GM19239 (cell line): ENCODE measurements at places on chromosomes 11 and 22.

DNA sequence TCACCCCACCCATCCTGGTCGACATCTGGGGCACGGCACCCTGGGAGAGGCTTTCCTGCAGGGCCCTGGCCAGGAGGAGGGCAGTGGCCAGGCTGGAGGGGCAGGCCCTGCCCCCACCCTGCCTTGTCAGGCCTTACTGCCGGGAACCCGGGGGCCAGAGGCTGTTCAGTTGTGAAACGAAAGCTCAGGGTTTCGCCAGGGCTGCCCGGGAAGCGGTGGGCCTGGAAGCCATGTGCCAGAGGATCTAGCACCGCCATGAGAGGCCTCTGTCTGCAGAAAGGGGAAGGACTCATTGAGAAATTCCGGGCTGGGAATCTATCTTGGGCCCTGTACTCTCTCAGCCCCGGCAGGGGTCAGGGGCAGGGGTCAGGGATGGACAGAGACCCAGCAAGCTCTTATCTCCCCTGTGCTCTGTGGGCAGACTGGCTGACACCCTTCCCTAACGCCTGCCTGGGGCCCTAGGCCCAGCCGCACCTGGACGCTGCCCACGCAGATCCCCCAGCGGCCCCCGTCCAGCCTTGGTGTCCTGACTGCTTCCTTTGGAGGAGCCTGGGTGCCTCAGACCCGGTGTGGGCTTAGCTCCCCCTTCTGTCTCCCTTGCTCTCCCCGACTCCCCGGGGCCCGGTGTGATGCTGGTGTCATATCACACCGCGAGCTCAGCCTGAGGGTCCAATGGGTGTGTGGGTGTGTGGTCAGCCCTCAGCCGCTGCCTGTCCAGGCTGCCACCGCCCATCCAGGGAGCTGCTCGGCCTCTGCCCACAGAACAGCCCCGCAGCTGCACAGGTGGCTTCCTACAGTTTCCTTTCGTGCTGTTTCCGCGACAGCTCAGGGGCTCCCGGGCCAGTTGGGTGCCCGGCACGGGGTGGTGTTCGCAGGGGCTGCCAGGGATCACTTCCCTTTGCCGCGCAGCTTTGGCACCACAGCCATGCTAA is 6.5 kb downstream of the PIM3 start:
- no peak for DNase-seq

- DNase-seq, result no peak
Observed at GRCh38 chr11:121670805-121671282, 218.1 kb upstream of the SORL1-AS1 start.

DNA sequence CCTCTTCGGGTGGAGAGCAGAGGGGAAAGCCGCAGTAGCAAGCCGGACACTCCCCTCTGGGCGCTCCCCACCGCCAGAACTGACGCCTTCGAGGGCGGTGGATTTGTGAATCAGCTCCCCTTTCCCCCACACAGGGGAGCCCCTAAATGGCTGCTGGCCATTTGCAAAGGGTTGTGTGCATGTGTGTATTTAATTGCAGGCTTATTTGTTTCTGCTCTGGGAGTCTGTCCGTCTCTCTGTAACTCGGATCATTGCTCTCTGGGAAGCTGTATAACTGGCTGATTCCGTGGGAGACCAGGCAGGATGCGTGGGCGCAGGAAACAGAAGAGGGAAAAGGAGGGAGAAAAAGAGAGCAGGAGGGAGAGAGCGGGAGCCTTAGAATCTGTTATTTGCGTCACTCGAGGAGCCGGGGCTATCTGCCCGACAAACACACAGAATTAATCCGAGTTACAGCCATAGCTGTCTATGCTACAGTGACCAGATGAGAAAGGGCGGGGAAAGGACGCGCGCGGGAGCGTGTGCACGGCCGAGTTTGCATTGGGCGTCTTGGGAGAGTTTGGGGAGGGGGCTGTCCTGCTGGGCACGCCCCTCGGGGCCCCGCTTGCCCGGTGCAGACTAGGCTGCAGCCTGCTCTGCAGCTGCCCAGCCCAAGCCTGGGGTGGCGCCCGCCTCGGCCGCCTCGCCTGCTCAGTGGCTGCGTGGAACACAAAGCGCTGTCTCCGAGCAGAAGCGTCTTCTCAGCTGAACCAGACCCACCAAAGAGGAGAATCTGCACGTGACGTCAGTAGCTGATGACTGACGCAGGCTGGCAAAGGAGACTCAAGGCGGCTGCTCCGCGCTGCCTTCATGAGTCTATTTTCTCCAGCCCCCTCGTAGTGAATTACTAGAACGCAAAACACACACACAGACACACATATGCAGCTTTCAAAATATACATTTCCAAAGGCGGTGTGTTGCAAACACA is 105.3 kb upstream of the HSD17B12 start:
- DNase-seq, result no peak

DNA sequence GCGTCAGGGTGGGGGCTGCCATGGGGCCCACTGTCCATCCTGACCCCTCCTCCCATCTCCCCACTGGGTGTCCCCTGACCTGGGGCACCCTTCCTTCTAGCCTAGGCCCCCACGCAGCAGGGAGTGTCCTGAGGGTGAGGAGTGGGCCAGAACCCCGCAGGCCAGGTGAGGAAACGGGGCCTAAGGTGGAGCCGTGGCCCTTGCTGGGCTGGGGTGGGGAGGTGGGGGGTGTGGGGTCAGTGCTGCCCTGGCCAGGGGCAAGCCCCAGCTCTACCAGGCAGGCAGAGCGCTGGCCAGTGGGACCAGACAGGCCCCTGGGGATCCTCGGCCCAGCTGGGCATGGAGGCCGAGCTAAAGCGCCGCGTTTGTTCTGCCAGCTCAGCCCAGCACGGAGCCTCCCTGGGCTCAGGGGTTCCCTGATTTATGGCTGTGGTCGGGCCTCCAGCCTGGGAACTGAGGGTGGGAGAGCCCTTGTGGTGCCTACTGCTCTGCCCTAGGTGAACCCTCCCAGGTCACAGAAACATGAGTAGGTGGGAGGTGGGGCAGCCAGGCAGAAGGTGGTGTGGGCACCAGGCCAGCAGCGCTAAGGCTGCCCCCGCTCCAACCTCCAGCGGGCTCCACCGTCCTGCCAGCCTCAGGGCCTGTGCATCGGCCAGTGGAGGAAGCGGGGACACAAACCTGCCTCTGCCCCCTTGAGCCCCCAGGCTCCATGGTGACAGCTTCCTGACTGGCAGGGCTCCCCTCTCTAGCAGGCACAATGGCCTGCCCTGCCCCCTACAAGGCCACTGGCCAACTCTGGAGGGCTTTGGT is 22.4 kb downstream of the TRMU start:
- no peak for DNase-seq

DNA sequence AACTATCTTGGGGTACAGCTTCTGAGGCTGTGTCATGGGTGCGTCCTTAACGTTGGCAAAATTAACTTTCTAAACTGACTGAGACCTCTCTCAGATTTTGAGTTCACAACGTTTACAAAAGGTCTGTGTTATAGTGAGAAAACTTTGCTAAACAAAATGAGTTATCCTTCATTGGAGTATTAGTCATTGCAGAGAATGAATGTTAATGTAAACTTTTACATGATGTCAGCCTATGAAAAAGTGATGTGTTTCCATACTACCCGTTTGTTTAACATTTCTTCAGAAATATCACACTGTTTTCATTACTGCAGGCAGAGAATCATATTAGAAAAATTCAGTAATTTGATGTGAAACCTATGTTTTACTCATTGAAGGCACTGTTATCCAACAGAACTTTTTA is 32.1 kb downstream of the HSD17B12 start:
- no peak for DNase-seq

- peak; percentile 36 for DNase-seq
Observed at GRCh38 chr11:63670433-63671321, 499 bp downstream of the ATL3 start.

GRCh38 chr11:23594755-23595154 is 734.5 kb upstream of the CCDC179 start:
- no peak for DNase-seq

DNA sequence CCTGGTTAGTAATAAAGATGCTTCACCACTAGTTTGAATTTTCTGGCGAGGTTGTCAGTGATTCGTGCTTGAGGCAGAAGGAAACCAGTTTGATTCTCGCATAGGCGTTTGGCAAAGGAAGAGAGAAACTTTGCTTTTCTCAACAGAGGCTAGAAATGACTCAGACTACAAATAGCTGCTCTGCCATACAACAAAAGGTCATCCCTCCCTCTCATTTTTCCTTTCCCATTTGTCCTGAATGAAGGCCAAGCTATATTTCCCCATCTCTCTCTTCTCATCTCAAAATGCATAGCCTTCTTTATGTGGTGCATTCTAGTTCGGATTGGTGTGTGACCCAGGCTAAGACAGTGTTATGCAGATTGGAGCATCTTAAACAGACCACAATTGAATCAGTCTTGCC is 741.4 kb downstream of the NTM start:
- no peak for DNase-seq

GRCh38 chr11:104259121-104259610 is 95.2 kb upstream of the PDGFD start:
- no peak for DNase-seq

DNA sequence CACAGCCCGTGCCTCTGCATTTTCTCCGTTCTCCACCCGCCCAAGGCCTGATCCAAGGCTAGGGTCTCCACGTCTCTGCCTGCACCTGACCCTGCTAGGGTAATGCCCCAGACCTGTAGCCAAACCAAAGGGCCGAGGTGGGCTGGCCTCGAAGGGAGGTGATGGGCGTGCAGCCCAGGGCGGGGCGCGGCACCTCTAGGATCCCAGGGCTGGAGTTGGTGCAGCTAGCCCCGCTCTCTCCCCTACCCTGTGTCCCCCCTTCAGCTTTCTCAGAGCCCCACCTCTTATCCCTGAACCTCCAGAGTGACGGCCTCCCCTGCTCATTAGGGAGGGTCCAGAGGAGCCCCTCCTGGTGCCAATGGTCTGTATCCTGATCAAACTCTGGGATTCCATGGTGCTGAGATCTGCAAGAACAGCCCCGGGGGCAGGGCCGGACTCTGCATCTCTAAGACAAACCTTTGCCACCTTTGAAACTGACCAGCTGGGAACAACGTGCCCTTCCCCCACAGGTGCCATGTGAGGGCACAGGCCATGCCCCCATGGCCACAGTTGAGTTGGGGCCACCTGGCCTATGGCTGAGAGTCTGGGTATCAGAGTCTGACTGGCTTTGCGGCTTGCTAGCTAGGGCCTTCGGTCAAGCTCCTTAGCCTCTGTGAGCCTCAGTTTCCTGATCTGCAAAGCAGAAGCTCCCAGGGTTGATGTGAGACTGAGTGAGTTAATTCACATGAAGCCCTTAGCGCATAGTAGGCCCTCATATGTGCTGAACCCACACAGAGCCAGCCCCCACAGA is 23.1 kb upstream of the CBX7 start:
- DNase-seq, result no peak

DNA sequence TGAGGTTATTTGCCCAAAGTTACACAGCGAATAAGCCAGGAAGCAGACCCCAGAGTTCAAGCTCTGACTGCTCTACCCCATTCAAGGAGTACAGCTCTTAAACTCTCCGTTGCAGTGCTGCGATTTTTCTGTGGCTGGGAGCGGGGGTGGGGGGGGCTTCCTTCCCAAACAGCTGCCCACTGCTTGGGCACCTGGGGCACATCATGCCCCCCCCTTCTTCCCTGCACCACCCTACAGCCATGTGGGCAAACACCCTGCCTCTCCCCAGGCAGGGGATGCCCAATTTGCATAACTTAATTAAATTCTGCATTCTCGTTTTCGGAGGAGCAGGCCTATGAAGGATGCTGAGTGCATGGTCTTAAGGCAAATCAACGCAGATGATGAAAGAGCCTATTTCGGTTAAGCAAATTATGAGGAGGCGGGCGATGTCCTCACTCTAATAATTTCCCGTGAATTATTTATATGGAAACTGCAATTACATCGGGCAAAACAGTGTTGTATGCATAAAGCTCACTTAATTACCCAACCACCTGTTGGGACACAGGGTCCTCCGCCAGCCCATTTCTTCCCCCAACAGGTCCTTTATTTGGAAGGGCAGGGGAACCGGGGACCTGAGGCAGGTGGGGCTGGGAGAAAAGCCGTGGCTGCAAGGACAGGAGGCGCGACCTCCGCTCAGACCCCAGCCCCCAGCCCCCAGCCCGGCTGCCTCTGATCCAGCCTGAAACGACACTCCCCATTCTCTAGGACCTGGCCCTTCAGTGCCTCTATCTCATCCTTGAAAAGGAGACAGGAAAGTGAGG is 610.5 kb downstream of the BUD13 start:
- DNase-seq, result no peak

GRCh38 chr22:44901301-44901700 is 108.5 kb downstream of the PHF21B start:
- DNase-seq, result no peak

DNA sequence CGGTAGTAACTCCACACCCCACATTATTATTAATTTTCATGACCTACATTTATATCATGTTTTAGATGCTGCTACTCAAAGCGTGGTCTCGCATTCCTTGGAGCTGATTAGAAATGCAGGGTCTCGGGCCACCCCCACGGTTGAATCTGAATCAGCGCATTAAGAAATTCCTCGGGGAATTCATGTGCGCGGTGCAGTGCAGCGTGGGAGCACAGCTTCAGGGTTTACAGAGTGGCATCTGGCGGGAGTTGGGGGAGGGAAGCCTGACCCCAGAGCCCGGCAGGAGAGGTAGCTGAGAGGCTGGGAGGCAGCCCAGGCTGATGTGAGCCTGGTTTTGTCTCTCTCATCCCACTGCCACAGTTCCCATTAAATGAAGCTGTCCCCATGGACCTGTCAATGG is 48.1 kb upstream of the DAGLA start:
- no peak for DNase-seq

DNA sequence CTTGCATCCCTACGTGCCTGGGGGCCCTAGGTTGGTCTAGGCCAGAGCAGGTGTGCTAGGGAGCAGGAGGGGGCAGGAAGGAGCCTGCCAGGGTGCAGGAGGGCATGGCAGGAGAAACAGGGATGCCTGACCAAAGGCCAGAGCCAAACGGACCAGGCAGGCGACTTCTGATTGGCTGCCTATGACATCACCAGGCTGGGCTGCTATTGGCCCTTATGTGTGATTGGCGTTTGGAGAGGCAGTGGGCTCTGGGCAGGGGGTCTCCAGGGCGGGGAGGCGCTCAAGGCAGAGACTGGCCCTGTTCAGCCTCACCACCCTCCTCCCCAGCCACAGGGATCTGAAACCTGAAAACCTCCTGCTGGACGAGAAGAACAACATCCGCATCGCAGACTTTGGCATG is 44.4 kb downstream of the MOB2 start:
- DNase-seq, result no peak

DNA sequence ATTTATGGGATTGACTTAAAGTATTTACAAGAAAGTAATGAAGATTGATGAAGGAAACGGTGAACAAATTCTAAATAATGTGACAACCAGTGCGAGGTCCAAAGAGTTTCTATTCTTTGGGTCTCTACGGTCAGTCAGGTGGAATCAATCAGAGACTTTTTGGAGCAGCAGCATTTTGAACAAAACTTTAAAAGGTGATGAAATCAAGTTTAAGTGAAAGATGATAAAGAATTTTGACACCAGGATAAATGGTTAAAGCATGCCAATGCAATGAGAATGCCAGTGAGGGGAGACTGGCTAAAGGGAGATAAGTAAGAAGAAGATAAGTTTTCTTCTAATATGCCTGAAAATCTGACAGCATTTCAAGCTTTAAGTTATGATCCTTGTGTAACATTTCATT is 67.9 kb downstream of the DCUN1D5 start:
- DNase-seq, result no peak

DNA sequence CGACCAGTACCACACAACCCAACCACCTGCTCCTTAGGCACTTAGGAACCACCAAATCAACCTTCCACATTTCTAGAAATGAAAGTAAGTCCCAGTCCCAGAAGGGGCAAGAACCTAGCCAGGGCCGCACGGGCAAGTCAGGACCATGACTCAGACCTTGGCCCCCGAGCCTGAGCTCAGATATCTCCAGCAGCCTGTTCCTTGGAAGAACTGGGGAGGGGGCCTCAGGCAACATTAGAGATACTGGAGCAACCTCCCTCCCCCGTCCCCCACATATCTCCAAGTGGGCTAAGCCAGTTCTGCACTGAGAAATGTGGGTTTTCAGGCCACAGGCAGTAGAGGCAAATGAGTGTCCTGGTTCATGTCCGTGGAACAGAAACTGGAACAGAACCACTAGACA is 7.7 kb downstream of the ARAP1 start:
- no peak for DNase-seq
